Erythroblast (primary cell): ENCODE measurements at places on chromosomes 16 and 17.
A peak's percentile ranks its signal among the peaks of the same experiment; 100 is the strongest.

GRCh38 chr16:12010388-12011251 lies 34.1 kb downstream of the SNX29 start:
- DNase-seq: peak; percentile 10

DNA sequence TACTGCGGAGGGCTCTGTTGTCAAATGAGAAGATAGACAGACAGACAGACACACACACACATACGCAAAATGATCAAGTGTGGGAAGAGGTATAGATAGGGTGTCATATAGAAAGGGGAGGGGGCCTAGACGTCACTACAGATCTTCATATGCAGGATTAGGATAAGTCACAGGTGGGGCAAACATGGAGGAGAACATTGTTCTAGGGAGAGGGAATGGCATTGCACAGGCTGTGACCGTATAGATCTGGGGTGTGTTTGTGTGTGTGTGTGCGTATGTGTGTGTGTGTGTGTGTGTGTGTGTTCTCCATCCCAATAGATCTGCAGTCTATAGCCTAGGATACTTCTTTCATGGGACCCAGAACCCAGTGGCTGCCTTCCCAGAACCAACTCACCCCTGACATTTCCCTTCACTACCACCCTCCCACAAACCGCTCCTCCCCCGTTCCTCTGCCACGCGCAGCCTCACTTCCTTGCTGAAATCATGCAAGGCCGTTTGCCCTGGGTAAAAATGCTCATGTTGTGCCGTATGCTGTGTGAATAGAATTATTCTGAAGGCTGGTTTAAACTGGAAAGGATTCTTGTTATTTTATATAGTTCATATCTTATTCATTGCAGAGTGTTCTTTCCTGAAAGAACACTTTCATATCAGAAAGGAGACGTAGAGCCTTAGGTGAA lies 50.5 kb upstream of the CCL1 start:
- DNase-seq: peak; percentile 27

GRCh38 chr17:58960068-58960467 lies 146.6 kb downstream of the TRIM37 start:
- no peak for DNase-seq

DNA sequence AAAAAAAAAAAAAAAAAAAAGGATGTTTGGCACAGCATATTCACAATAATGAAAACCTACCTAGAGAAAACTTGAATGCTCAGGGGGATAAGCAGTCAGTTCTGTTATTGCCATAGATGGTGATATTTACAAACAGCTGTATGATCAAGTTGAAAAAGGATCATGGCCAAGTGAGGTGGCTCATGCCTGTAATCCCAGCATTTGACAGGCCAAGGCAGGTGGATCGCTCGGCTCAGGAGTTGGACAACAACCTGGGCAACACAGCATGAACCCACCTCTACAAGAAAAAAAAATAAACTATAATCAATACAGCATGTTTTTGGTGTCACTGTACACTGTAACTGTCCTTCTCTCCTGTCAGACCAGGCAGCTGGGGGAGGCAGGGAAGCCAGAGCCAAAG lies 19.1 kb downstream of the ANKS3 start:
- no peak for DNase-seq

GRCh38 chr16:12503191-12503590 lies 300.5 kb downstream of the CPPED1 start:
- DNase-seq: no peak

DNA sequence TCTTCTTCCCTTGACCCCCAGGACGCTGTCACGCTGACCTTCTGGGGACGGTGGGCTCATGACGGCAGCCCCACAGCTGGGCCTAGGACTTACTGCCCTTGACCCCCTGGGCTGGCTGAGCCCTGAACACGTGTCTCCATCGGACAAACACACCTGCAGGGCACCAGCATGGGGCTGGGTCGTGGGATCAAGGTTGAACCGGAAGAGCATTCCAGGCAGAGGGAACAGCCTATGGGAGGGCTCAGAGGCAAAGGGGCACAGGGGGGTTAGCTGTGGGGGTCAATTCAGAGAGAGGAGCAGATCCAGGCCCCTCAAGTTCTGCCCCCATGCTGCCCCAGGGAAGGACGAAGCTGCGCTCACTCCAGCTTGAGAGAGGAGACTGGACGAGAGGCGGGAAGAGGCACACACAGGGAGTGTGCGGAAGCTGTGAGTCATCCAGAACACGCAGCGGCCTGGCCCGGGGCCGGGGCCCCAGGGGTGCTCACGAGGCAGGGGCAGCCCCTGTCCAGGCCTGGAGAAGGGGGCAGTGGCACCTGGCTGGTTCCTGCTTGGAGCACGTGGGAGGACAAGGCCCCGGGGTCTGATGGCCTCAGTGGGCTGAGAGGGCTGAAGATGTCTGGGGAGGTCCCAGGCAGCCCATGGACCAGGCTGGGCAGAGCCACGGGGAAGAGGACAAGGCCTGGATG lies 9.9 kb downstream of the SSTR5 start:
- DNase-seq: no peak

GRCh38 chr17:27602721-27603420 lies 28.1 kb upstream of the LGALS9 start:
- peak; percentile 92 for DNase-seq

GRCh38 chr17:70190959-70191805 lies 21.9 kb downstream of the KCNJ2 start:
- no peak for DNase-seq

GRCh38 chr17:38947189-38947588 lies 20.0 kb downstream of the FBXO47 start:
- DNase-seq: no peak

DNA sequence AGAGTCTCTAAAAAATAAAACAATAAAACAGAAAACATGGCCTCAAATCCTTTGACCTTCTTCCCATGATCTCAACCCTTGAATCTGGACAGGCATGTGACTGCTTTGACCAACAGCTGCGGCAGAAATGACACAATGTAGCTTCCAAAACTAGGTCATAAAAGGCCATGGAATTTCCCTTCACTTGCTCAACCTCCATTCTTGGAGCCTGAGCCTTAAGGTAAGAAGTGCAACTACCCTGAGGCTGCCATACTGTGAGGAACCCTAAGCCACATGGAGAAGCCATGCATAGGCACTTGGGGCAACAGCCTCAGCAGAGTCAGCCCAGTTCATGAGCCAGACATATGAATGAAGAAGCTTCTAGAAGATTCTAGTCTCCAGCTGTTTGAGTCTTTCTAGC lies 75.7 kb upstream of the BRD7 start:
- DNase-seq: no peak
